Uterus (tissue), 4 donors: ENCODE measurements at places on chromosomes 6 and 20. TPM values are rescaled to one million over a fixed set of nuclear protein-coding genes. Genes with fewer than 3 reads are reported as not detected.

GRCh38 chr20:31712112-31712553 is 10.5 kb downstream of the BCL2L1 start:
- no peak for DNase-seq

DNA sequence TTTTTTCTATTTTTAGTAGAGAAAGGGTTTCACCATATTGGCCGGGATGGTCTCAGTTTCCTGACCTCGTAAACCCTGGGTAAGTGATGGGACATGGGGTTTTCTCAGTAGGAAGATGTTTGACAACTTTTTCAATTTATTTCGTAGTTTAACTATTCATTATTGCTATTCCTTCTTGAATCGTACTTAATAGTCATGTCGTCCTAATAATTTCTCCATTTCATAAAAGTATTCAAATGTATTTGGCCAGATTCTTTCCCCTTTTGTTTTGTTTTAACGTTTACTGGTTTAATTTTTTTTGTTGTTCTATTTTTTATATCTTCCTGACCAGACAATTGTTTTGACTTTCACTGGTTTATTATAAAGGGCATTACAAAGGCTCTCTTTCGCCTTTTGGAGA is 16.3 kb downstream of the GPX5 start:
- no peak for DNase-seq

DNA sequence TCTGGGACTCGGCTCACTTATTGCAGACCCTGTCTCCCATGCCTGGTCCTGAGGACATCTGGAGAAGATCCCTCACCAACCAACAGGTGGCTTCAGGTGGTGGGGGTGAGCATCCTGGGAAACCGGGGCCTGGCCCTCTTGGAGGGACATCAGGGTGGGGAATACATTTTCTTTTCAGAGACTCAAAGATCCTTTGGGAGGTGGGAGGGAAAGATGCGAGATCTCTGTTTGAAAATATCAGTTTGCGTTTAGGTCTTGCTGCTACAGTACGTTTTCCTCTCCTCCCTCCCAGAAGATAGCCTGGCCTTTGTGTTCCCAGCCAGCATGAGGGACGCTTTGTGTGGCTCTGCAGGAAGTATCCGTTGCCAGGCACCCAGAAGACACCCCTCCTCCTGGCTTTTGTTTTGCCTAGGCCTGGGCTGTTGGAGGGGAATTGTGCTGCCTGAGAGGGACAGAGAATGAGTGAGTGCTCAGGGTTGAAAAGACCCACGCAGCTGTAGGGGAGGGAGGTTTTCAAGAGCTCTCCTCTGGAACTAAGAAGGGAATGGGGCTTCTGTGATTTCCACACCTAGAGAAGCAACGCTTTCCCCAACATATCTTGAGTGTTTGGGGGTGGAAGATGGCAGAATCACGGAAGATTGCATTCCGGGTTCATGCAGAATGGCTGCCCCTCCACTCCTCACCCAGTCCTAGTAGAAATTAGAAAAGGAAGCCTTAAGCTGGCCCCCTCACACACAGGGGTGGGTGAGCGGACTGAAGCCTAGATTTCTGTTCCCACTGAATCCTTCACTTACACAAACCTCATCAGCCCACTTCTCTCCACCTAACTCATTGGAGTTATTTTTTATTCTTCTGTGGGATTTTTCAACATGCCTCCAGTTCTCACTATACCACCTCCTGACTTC is 22.0 kb upstream of the SLC2A12 start:
- no peak for DNase-seq

DNA sequence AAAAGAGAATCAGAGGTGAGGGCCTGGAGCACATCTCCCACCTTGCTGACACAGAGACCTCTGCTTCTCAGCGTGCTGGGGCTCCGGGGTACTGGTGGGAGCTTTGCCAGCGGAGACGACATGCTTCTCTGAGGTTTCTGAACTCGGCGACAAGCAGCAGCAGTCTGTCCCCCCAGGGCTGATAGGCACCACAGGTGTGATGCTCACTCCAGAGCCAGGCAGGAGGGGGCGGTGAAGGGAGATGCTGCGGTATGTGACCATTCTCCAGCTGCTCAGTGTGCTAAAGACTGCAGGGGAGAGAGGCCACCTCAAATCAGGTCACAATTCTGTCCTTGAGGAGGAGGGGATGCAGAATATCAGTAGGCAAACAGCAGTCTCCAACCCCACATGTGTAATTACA is 219.9 kb downstream of the ALDH8A1 start:
- no peak for DNase-seq

GRCh38 chr6:100906325-100906724 is 25.2 kb upstream of the ASCC3 start:
- DNase-seq = no peak

DNA sequence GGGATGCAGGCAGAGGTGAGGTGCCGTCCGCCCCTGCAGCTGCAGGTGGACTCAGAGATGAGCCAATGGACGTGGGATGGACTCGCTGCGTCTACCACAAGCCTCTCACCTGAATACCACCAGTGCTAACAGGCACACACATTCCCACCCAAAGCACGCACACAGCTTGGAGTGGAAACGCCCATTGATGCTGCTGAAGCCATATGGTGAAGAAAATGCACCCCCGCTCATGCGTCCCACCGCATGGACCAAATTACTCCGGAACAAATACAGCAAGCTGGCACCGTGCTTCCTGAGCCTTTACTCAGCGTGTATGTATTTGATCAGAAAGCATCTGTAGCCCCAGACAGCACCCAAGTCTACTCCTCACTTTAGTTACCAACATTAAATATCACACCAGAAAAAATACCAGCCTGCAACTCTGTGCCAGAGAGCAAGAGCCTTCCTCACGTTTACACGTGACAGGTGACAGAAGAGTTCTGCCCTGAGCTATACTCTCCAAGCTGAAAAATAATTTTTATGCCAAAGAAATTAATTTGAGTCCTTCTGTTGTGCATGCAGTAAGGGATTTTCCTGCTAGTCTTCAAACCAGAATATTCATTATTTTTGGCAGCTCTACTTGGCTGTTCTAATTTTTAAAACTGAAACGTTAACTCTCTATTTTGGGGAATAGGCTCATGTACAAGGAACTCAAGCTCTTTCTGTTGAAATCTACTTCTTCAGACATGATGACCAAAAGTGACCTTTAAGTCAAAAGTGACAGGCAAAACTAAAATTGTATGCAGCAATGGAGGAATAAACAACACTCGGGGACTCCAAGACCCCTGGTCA is 58.2 kb upstream of the SYNDIG1 start:
- no peak for DNase-seq

The RSPO3 gene
- 49.7 TPM for total RNA-seq
